GM03348 (cell line): ENCODE measurements at places on chromosomes 3 and 15.
A peak's percentile ranks its signal among the peaks of the same experiment; 100 is the strongest.

DNA sequence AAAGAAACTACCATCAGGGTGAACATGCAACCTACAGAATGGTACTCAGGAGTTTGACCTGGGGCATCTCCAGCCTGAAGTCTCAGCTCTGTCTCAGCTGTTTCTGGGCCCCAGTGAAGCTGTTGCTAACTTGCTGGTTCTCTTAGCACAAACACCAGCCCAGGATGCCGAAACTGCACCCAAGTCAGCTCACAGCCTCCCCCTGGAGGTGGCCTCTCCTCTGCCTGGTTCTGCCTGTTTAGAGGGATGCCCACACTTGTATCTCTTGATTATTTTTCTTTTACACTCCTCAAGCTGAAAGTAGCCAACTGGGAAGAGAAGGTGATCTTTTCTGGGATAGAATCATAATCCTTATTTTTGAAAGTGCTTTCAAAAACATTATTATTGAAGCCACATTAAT lies 289.0 kb upstream of the RASGRP1 start:
- DNase-seq: peak; percentile 33

- no peak for DNase-seq
These were observed 29.5 kb downstream of the EHD4 start for GRCh38 chr15:41942886-41943285.

GRCh38 chr3:487614-488013 lies 291.1 kb downstream of the CHL1 start:
- no peak for DNase-seq

GRCh38 chr3:71201939-71202338 lies 381.6 kb downstream of the FOXP1 start:
- DNase-seq: peak; percentile 56

DNA sequence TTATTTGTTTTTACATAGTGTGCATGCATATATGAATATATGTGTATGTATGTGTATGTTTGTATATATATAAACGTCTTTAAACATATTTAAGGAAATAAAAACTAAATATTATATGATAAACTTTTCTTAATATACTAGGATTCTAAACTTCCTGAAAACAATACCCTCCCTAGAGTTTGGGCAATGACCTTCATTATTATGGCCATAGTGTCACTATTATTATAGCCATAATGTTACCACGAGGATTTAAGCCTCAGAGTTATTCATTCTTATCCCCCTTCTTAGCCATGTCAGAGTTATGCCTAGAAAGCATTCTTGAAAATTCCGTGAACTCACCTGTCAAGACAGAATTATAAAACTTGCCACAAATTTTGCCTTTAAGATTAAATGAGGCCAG lies 335.5 kb downstream of the ERC2 start:
- DNase-seq: no peak

DNA sequence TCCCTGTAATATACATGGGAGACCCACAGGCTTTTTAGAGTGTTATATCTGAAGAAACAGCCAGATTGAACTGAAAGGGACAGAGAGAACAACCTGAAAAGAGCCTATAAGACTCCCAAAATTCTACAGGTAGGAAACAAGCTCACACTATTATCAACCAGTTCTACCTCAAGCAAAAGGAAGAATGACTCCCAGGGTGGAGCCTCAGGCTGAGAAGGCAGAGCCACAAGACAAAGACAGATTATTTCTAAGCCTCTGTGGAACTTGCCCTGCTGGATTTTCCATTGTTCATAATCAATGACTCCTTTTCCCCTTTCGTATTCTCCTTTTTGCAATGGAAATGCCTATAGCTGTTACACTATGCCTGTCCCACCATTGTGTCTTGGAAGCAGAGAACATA lies 95.1 kb upstream of the LMCD1 start:
- DNase-seq: no peak

DNA sequence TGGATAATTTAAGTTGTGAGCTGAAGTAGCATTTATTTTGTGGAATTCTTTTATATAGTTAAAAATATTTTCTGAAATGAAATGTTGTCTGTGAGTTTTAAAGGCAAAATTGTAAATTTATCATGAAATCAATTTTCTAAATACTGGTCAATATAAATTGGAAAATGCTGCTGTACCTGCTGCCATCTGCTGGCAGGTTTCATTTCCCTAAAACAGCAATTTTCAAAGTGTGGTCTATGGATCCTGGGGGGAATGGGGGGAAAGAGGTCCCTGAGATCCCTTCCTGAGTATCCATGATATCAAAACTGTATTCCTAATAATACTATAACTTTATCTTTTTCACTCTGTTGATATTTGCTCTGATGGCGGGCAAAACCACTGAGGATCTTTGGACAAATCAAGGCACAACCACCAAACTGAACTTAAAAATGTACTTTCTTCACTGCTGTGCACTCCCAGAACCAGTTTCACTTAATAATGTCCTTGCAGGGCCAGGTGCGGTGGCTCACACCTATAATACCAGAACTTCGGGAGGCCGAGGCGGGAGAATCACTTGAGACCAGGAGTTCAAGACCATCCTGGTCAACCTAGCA lies 17.2 kb upstream of the CCR4 start:
- peak; percentile 21 for DNase-seq

GRCh38 chr3:69413551-69414207 lies 27.8 kb upstream of the FRMD4B start:
- DNase-seq: no peak

DNA sequence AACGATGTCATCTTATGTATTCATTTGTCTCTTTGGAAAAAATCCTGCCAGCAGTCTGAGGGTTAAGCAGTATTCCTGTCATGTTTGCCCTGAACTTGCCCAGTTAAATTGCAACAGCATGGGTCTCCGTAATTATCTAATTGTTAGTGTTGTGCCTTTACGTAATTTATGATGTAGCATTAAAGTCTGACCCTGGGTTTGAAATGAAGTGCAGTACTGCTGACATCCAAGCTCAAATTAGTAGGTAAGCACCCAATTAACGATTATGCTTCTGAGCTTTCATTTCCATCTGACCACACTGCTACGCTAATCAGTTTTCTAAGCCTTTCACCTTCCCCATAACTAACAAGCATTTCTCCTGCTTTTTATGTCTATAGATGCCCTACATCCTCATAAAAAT lies 241.8 kb downstream of the ARRDC4 start:
- no peak for DNase-seq

- DNase-seq: no peak
These were observed 4.7 kb downstream of the LTF start for GRCh38 chr3:46460051-46460450.

DNA sequence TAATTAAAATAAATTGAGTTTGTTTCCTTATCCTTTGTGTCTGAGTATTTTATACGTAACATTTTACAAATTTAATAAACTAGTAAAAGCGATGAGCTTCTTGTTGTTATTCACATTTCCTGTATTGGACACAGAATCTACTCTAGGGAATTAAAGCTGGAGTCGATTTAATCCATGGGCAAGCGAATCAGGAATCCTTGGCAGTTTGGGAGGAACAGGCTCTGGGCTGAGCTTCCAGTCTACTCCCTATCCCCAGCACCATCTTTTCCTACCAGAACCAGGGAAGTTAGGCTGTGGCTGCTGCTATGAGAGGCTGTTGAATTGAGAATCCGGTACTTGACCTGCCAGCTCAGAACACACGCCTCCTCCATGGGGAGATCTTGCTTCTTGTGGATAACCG lies 437.3 kb upstream of the TPM1 start:
- no peak for DNase-seq

GRCh38 chr15:99435877-99436541 lies 129.8 kb upstream of the MEF2A start:
- DNase-seq: peak; percentile 50

DNA sequence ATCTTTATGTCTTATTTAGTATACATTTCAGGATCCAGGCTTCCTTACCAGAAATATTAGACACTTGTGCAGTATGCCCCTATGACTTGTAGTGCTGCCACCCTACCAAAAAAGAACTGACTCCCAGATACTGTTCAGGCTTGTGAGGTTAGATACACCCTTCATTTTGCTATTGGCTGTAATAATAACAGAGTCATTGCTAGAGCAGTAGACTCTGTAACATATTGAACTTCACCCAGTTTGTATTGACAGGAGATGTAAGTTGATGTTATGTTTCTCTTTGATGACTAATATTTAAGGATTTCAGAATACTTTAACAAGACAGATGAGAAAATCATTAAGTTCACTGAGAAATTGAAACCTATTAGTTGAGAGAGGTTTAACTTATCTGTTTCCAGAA lies 32.9 kb downstream of the RNF111 start:
- peak; percentile 12 for DNase-seq

DNA sequence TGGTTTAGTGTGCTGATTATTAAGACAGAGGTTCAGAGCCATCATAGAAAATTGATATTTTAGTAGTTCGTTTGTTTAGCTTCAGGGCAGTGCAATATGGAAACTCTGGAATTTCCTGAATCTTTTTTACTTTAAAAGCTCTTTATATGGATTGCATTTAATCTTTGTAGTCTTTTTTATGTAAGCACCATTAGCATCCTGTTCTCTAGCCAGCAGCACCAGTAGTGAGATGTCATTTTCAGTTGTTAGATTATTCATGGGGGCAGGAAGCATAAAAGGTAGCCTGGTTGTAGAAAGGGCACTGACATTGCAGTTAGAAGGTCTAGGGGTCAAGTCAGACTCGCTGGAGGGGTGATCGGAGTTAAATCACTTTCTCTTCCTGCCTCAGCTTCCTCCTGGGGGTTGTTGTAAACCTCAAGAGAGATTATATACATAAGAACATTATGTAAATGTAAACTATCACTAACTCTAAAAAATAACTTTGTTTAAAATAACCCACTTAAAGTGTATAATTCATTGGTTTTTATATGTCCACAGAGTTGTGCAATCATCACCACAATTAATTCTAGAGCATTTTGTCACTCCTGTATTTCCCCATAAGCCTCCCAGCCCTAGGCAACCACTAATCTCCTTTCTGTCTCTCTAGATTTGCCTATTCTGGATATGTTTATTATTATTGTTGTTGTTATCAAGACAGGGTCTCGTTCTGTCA lies 31.4 kb upstream of the ITPKA start:
- no peak for DNase-seq

- no peak for DNase-seq
These were observed 56.9 kb upstream of the TBC1D5 start for GRCh38 chr3:17799312-17799711.

GRCh38 chr15:88717382-88718031 lies 78.7 kb downstream of the ISG20 start:
- no peak for DNase-seq

DNA sequence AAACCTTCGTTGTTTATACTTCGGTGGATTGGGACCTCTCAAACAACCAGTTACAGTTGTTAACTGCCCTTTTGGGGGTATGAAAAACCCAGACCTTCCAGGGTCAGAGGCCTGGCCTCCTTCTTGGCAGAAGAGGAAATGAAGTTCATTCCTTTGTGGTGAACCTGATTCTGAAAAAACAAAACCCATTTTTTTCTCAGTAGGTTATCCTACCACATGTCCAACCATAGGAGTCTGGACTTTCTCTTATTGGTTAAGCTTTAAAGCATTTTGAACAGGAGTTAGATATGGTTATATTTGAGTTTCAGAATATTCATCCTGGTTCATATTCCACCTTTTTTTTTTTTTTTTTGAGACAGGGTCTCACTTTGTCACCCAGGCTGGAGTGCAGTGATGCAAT lies 7.2 kb upstream of the LACTB start:
- no peak for DNase-seq

GRCh38 chr3:193446965-193447602 lies 68.5 kb upstream of the ATP13A5 start:
- DNase-seq: no peak

- DNase-seq: no peak
These were observed 24.0 kb upstream of the DGKG start for GRCh38 chr3:186385856-186386602.

DNA sequence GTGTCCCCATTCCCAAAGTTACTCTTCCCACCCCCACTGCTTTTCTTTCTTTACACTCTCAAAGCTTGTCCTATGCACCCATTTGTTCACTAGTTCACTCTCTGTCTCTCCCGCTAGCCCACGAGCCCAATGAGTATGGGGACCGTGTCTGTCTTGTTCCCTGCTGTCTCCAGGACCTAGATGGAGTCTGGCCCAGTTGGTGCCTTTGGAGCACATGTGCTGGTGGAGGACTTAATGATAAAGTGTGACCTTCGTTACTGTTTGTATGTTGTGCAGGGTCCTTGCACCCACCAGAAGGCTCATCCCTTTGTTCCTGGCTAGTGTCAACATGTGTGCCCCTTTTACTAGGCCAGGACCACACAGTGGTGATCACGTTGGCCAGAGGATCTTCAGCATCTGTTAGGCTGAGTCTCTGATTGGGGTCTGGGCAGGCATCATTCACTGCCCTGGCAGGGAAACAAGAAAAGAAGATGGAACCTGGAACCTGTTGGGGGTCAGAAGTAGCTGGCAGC lies 7.4 kb downstream of the CISH start:
- DNase-seq: no peak
